Panc1 (cell line): ENCODE measurements at places on chromosomes 7 and 10.

GRCh38 chr7:130290745-130291144, 2.2 kb upstream of the CPA4 start:
- no peak for DNase-seq

DNA sequence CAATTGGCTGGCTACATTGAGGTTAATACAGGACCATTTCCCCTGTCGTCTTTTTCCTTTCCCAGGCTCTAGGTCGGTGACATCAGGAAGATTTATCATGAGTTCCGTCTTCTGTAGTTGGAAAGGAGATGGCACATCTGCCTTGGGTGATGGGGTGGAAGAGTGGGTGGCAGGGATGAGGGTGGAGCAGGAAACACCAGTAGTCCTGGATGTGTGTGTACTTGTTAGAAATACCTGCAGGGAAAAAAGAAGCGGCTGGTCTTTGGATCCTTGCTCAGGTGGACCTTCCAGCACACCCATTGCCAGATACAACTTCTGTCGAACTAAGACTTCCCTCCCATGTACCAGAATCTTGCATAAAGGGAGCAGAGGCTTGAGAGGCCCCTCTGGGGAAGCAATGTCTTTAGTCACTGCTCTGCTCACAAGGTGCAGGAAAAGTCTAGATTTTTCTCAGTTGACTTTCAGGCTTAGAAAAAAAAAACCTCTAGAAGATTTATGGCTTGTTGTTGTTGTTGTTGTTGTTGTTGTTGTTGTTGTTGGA, 516.8 kb upstream of the GALNT17 start:
- DNase-seq = no peak

GRCh38 chr10:43902842-43903241, 254.2 kb upstream of the ZNF32 start:
- DNase-seq = no peak

- no peak for DNase-seq
These were observed at the start of gene FAM20C for GRCh38 chr7:191981-192649. TSS of gene FAM20C (plus strand) at chr7:192571. CDS start at chr7:193200, 629 bp downstream.

DNA sequence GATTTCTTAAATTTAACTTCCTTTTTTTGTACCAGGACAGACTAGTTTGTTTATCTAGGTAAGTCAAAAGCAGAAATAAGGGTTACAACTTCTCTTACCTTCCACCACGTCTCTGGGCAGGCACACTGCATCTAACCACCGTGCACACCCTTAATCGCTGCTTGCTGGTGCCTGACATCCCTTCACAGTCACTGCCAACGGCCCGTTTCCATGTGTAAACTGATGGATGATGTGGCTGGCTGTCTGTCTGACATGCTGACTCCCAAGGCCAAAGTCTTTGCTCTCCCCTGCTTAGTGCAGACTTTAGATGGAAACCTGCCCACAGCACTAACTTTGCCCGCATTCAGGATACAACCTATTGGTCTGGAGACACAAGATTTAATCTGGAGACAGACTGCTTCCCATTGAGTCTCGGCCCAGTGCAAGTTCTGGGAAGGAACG, 1.1 kb downstream of the TMEM273 start:
- no peak for DNase-seq

DNA sequence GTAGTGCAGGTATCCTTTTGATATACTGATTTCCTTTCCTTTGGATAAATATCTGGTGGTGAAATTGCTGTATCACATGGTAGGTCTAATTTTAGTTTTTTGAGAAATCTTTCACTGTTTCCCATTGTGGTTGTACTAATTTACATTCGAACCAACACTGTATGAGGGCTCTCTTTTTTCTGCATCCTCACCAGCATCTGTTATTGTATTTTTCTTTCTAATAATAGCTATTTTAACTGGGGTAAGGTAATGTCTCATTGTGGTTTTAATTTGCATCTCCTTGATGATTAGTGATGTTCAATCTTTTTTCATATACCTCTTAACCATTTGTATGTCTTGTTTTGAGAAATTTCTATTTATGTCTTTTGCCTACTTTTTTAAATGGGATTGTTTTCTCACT, 335.4 kb upstream of the MTPN start:
- DNase-seq = no peak

GRCh38 chr7:30313348-30313747, 29.0 kb downstream of the ZNRF2 start:
- no peak for DNase-seq

GRCh38 chr7:80552031-80552694, 40.3 kb upstream of the GNAT3 start:
- DNase-seq = no peak

DNA sequence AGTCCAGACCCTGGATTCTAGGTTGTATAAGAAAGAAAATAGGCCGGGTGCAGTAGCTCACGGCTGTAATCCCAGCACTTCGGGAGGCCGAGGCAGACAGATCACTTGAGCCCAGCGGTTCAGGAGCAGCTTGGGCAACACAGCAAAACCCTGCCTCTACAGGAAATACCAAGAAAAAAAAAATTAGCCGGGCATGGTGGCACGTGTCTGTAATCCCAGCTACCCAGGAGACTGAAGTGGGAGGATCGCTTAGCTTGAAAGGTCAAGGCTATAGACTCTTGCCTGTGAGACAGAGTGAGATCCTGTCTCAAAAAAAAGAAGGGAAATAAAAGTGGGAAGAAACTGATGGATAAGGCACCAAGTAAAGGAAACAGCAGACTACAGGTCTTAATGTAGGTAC, 287.9 kb upstream of the KLF14 start:
- no peak for DNase-seq

DNA sequence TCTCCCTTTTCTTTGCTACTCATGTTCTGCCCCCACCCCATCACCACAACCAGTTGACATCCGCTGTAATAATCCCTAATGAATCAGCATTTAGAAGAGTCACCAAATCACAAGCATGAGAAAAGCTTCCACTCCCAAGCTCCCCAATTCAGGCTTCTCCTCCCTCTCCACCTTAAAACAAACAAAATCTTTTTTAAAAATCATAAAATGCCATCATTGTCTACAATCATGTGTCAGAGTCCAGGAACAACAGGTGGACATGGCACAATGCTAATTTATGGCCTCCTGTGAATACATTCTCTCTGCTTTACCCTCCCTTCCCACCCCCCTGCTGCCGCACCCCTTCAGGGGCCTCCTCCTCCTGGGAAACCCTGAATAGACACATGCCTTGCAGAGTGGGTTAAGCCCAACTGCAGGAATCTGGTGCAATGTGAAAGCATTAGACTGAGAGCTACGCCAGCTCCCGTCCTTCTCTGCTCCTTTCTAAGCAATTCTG, 3.7 kb downstream of the LRRC4 start:
- no peak for DNase-seq

DNA sequence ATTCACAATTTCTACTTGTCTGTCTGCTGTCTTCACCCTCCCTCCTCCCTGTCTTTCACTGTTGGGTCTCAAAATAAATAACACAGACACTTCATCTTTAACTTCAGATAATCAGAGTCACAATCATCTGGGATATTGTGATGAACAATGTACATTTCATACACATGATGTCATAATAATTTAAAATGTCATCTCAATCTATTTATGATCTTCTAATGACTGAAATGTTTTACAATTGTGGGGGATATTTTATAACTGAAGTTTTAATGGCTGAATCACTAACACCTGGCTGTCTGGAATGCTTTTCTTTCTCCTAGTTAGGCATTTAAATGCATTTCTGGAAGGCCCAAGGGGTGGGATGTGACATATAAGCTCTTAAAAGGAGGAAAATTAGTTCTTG, 859.8 kb downstream of the LRMDA start:
- no peak for DNase-seq

- no peak for DNase-seq
These were observed 5.2 kb upstream of the MOGAT3 start for GRCh38 chr7:101205901-101206664.

DNA sequence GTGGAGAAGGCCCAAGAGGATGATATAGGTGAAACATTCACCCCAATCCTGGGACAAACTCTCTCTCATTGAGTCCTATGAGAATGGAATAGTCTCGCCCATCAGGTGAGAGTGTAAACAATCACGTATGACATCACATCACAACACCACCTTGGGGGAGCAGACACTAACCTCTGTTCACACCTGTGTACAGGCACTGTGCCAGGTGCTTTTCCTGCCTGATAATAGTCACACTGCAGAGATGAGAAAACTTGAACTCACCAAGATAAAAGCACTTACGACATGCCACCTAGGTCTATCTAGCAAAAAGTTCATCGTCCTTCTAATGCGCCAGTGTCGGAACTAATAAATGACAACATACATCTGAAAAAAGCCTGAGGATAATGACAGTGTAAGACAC, 187.8 kb downstream of the FAM107B start:
- DNase-seq = no peak

GRCh38 chr7:105438254-105438653, 49.5 kb upstream of the SRPK2 start:
- no peak for DNase-seq

GRCh38 chr7:4834601-4835397, 27.0 kb downstream of the PAPOLB start:
- DNase-seq = no peak

- DNase-seq = no peak
These were observed 371.9 kb downstream of the LRRTM3 start for GRCh38 chr10:67297637-67298181.

DNA sequence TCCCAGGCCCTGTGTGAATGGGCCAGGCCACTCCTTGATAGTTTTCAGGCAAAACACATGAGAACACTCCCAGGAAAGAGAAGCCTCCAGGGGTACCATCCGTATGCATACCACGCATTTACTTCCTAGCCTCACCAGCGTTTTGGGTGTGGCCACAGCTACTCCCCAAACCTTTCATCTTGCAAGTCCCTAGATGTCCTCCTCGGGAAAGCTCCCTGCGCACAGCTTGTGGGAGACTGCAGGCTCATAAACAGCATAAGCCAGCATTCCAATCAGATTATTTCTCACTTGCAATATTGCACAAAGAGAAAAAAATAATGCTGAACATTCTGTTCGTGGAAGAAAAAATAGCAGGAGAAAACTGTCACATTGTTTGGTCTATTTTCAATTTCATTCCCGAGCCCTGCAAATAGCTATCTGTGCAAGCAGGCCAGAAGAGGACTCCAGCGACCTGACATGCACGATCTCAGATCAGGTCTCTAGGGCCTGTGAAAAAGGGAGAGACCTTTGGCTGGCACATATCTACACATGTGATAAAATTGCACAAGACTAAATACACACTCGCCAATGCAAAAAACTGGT, 175.6 kb downstream of the PLXNA4 start:
- no peak for DNase-seq

- DNase-seq = no peak
These were observed 176.6 kb upstream of the SP4 start for GRCh38 chr7:21251151-21251800.

GRCh38 chr10:46522295-46523118, 34.0 kb downstream of the GPRIN2 start:
- no peak for DNase-seq

- DNase-seq = no peak
These were observed 11.0 kb downstream of the MAPK8 start for GRCh38 chr10:48317321-48317990.

- no peak for DNase-seq
These were observed 150.9 kb upstream of the KAT6B start for GRCh38 chr10:74675484-74675883.

DNA sequence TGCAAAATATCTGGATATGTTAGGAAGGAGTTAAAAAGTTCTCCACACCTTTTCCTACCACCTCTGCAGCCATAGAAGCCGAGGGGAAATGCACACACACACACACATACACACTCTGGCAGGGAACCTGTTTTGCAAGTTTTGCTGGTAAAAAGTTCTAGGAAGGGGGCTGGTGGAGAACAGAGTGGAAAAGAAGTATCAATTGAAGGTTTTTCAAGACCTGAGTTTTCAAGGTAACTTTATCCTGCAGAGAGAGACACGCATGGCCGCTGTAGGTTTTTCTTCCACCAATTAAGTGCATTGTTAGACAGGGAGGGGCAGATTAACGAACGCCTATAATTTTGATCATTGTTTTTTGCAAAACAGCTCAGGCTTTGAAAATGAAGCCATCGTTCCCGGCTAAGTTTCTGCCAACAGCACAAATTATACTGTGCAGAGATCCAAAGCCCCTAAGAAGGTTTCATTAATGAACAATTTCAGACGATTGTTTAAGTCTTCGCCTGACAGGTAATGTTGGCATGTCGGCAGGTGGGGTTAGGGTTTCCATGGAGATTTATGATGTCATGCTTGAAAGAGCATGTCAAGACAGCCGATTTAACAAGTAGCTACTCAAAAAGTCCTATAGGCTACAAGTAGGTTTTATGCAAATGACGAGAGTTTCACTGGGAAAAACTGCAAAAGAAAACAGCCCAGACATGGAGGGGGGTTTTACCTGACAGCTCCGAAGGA, 29.7 kb downstream of the KIAA1217 start:
- no peak for DNase-seq

DNA sequence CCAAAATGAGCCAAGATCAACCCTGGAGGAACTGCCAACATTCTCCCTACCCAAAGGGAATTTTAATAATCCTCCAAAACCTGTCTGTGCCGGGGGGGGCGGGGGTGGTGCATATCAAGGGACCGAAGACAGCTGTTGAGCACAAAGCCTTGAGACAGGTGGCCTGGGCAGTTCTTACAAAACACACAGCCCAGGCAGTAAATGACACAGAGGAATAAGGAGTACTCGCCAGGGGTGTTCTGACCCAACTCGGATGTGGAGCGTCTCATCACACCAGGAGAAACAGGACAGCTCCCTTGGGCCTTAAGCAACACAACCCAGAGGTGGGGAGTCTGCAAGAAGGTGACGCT, 35.6 kb downstream of the PLAC9 start:
- no peak for DNase-seq

DNA sequence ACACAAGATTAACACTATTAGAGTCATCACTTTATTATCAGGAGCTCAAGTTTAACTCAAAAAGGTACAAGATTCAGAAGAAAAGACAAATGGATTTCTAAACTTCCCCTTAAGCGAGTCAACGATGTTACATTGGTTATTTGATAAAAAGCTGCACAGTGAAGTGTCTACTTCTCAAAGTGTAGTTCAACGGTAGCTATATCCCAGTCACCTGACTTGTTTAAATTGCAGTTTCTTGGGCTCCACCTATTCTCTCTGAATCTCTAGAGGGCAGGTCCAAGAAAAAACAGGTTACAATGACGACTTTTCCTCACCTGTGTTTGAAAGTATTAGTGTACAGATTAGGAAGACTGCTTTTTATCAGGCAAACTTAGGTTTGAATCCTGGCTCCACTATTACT, 16.6 kb downstream of the MINDY3 start:
- DNase-seq = no peak

GRCh38 chr7:75922966-75923603, 8.1 kb downstream of the POR start:
- DNase-seq = no peak
